ENCODE measurements at places on chromosomes 7 and 10.
A peak's percentile ranks its signal among the peaks of the same experiment; 100 is the strongest.

DNA sequence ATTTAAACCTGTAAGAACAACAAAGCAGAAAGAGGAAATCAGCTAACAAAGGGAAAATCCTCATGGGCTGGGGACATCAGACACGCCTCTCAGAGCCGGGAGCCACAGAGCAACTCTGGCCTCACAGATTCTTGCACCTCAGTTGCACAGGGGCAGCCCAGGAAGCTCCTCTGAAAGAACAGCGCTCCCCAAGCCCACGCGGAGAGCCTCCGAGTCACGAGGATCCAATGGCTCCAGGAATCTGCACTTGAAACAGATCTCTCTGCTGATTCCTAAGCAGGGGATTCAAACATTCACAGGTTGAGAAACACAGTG lies 213.2 kb upstream of the MGMT start:
- no peak for DNase-seq

GRCh38 chr10:98213740-98214139 lies 54.3 kb downstream of the LOXL4 start:
- DNase-seq: no peak

- no peak for DNase-seq
Measured at GRCh38 chr10:120793088-120793487, 58.1 kb upstream of the WDR11 start.

GRCh38 chr10:67115972-67116371 lies 190.1 kb downstream of the LRRTM3 start:
- DNase-seq: peak; percentile 10

DNA sequence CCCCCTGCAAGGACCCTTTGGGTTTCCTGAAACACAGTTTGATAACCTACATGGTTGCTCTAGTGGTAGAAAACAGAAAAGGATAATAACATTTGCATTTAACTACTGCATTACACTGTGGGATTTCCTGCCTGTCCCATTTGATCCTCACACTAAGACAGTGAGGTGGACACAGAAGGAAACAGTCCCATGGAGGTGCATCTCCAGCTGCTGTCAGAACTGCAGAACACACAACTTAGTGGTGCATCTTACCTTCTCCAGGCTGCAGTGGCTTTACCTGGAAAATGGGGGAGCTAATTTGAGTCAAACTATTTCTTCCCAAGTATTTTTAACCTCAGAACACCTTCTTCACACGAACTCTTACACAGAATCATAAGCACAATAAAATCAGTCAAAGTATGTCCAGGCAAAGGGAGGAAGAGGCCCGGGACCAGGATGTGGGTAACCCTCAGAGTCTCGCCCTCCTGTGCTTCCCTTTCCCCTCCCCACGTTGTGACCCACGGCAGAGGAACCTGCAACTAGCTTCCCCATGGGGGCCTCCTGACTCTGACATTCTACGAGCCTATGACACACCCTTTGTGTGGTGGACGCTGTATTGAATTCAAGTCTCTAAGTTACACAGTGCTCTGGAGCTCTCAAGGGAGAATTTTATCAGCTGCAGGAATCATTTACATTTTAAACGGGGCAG lies 33.7 kb downstream of the SCRN1 start:
- no peak for DNase-seq

DNA sequence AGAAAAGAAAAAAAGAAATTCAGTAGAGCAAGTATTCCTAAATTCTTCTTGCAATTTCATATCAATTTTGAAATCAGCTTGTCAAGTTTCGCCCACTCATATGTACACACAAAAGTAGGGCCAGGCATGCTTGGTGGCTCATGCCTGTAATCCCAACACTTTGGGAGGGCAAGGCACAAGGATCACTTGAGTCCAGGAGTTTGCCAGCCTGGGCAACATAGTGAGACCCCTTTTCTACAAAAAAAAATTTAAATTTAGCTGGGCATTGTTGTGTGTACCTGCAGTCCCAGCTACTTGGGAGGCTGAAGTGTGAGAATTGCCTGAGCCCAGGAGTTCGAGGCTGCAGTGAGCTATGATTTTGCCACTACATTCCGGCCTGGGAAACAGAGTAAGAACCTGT lies 65.4 kb downstream of the MRPL32 start:
- no peak for DNase-seq

GRCh38 chr7:44754802-44755697 lies 6.4 kb downstream of the ZMIZ2 start:
- no peak for DNase-seq

DNA sequence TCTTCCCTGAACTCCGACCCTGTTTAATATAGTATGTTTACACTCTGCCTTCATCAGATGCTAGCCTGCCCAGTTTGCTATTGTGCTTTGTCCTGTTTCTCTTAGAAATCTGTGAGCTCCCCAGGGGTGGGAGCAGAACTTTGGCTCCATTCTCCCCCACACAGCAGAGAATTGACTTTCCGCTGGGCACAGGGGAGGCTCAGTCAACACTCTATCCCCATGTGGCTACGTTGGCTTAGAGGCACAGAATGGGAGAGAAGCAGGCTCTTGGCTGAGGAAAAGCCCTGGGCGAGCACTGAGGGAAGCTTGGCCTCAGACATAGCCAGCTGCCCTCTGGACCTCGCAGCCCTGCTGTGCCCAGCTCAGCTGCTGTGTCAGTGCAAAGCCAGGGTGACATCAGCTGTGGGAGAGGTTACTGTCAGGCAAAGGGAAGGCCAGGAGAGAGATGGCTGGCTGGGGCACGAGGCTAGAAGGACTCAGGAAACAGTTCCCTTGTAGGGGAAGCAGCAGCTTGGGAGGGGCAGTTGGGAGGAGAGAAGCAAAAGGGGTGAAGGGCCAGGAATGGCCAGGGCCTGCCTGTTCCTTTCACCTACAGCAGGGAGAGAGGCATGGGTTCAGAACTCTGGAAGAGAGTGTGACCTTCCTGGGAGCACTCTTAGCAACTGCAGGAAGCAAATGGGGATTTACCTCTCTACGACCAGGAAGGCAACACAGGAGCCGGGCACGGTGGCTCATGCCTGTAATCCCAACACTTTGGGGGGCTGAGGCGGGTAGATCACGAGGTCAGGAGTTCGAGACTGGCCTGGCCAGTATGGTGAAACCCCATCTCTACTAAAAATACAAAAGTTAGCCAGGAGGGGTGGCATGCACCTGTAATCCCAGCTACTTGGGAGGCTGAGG lies 5.8 kb upstream of the SCD start:
- DNase-seq: no peak

DNA sequence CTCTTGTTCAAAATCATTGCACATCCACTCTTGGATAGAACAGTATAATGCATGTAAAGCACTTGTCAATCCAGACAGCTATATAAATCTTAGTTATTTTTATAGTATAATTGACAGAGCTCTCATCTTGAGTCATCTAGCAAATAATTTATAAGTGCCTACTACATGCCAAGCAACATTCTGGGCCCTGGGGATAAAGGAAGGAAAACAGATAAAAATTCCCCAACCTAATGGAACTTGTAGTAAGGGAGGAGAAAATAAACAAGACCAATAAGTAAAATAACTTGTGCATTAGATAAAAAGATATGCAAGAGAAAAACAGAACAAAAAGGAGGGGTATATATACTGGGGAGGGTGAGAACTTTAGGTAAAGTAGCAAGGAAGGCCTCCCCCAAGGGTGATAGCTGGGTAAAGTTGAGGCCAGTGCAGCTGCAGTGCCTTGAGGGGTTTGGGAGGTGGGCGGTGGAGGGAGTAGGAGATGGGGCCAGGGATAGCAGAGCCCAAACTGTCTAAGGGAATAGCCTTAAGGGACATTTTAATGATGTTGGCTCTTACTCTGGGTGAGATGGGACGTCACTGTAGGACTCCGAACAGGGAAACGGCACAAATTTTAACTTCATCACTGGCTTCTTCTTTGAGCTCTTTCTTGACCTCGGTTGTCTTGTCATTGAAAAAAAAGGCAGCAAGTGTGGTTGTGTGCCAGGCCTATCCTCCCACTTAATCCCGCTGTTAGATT lies 79.3 kb upstream of the SEC61G start:
- peak; percentile 84 for DNase-seq

Data from Caki2 (cell line).